A549 (cell line): ENCODE measurements at places on chromosomes 3 and 15. TPM values are rescaled to one million over a fixed set of nuclear protein-coding genes. Genes with fewer than 3 reads are reported as not detected.

- peak; percentile 53 for DNase-seq
Observed at GRCh38 chr15:35308802-35309201, 223.7 kb upstream of the NANOGP8 start.

GRCh38 chr15:80567721-80568157 is 127.4 kb upstream of the ABHD17C start:
- DNase-seq = peak; percentile 84

DNA sequence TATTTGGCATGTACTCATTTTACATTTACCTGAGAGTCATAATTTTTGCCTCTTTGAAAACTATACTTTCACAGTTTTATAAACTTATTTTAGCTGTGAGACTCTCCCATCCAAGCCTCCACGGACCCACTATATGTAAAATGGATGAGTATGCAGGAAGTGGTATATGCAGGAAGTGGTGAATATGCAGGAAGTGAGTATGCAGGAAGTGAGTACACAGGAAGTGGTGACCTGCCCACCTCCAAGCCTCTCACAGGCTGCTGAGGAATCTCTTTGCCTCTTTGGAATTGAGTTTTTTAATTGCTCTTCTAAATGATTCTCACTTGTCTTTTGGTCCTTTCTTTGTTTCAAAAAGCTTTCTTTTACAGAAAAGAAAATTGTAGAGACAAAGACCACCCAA is 85.2 kb downstream of the KBTBD8 start:
- no peak for DNase-seq

- DNase-seq = no peak
Observed at GRCh38 chr3:18531662-18532061, 106.5 kb upstream of the SATB1 start.

GRCh38 chr3:122776675-122777468 is 16.8 kb downstream of the HSPBAP1 start:
- no peak for DNase-seq

GRCh38 chr3:76942101-76942500 is 97.8 kb upstream of the ROBO2 start:
- DNase-seq = no peak

DNA sequence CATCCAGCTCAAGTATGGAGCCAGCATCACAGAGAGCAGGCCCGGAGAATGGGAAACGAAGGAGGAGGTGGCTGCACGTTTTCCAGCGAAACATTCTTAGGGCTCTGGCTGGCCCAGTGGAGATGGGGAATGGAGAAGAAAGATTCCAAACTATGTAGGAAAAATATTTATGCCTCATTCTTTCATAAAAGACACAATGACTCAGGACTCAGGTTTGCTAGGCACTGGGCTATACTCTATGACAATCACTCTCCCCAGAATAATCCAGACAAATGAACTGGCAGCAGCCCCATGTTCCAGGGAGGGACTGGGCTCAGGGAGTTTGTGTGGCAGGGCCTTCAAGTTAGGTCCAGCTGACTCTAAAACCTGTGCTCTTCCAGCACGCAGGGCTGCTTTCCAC is 110.8 kb upstream of the RAD18 start:
- no peak for DNase-seq

DNA sequence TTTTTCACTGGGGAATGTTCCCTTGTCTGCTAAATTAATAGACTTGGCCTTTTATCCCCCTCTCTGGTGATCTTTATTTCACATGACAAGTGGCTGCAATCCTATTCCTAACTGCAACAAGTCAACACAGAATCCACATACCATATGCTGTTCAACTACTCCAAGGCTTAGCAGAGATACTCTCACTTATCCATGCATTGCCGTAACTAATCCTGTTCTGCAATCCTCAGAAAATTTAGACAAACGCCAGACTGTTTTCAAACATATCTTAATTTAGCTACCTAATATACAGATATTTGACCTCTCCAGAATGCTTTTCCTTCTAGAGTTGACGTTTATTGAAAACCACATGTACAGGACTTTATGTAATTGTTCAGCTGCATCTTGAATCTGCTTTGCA is 37.9 kb downstream of the EID1 start:
- DNase-seq = no peak

DNA sequence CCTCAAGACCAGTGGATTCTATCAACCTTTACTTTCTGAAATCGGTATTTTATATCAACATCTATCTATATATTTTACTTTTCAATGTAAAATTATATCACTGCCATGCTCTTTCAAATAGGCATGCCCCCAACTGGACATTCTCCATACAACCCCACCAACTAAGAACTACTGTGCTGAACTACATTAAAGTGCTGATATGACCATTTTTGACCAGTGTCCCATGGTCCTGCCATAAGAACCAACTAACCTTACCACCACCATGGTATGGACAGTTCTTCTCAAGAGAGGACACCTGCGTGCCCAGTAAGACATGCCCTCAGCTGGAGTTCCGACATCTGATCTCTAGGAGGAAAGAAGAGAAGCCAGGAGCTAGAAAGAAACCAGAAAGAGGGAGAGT is 15.6 kb downstream of the POMGNT2 start:
- no peak for DNase-seq

- DNase-seq = no peak
Observed at GRCh38 chr15:80852676-80853075, 73.5 kb downstream of the CEMIP start.

DNA sequence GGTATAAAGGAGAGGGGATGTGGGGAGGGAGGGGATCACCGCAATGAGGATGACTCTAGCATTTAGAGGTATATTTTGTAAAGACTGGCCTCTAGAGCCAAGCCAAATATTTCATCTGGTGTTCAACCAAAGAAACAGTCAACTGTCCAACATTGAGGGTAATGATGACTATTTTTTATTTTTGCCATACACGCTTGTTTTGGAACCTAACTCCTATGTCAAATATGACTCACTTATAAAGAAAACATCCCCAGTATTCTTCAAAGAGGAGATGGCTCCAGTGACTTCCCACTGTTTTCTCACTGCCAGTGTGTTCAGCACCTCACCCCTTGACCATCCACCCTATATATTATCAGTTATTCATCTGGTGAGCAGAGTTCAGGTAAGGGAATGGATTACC is 77.3 kb downstream of the WNT5A start:
- no peak for DNase-seq

GRCh38 chr15:35330916-35331315 is 215.0 kb downstream of the DPH6 start:
- DNase-seq = no peak

DNA sequence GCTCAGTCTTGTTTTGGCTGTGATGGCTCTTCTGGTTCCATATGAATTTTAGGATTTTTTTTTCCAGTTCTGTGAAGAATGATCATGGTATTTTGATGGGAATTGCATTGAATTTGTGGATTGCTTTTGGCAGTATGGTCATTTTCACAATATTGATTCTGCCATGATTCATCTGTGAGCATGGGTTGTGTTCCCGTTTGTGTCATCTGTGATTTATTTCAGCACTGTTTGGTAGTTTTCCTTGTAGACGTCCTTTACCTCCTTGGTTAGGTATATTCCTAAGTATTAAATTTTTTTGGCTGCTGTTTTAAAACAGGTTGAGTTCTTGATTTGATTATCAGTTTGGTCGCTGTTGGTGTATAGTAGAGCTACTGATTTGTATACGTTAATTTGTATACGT is 18.5 kb downstream of the TCF12 start:
- no peak for DNase-seq

DNA sequence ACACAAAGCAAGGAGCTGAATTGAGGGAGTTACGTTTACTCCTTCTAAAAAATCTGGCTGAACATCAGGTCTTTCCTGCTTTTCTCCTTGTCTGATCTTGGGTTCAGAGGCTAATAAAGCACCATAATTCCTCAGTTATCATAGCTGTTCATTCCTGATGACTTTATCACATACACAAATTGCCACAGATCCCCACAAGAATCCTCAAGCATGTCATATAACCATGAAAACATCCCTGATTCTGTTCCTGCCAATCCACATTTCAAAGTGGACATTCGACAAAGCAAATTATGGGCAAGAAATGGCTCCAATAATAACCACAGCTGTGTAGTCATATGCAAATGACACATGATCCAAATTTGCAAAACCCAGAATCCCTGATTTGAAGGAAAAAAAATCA is 321.3 kb downstream of the MEX3B start:
- DNase-seq = no peak

- peak; percentile 86 for DNase-seq
Observed at GRCh38 chr3:149224736-149225594, 3.3 kb upstream of the CP start.

DNA sequence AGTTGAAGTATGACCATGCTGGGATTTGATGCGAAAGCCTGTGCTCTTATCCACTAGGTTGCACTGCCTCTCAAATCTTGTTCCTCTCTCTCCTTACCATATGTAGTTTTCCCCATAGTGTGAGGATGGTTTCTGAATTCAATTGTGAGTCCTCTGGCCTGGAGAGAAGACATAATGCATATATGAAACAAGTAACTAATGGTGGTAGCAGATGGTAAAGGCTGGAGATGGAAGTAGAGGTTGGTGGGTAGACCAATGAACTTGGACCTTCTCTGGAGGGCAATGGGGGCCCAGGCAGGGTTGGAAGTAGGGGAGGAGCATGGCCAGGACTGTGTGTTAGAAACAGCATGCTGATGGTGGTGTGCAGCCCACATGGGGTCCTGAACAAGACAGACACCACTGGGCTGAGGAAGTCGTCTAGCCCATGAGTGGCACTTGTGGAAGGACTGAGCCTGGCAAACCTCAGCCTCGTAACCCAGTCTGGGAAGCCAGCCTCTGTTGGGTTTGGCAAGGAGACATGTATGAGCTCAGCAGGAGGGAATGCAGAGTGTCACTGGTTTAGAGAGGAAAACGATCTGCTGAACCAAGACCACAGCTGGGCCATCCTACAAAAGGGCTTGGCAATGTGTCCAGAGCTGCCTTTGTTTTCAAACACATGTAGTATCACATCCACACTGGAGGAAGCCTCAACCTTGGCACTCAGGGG is 18.5 kb upstream of the LMCD1 start:
- DNase-seq = no peak

DNA sequence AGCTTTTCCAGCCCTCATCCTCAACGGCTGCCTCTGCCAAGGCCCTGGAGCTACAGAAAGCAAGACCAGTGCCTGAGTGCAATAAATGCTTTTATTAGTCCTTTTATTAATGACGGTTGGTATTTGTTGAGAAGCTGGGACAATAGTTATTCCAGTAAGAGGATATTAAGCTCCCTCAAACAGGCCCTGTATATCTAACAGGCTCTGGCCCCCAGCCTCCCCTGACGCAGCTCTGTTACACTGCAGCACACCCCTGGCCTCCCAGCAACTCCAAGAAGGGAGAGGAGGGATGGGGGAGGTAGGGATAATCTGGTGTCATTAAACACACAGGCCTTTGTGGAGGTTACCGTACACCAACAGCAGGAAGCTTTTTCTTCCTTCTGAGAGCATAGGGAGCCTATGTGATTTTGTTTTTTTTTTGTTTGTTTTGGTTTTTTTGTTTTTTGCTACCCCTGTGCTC is 30.8 kb upstream of the MAGEF1 start:
- no peak for DNase-seq

DNA sequence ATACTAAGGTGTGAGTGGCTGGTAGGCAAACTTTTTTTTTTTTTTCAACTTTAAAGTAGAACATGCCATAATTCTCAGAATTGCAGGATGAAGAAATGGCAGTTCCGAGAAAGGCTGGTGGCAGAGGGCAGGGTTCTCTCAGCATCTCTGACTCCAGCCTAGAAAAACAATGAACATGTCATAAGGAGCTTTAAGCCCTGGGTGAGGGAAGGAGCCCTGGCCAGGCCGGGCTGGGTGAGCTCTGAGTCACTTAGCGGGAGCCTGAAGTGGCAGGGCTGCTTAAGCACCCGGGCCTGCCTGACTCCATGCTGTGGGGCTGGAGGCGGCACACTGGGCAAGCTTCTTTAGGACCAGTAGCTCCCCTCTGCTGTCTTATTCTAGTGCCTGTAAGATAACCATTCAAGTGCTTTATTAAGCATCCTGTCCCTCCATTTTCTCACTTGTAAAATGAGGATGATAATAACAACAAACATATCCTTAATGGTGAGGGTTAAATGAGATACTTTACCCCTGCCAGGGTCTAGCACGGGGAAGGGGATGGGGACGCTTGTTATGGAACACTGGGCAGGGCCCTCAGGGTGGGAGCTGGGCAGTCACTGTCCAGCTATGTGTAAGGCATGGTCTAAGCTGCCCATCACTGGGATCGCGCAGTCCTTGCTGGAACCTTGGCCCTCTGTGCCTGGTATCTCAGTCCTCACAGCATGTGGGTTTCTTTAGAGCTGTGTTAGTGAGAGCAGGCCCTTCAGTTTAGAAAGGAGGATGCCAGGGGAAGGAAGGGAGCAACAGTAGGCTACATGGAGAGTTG is 18.4 kb downstream of the SMAD6 start:
- peak; percentile 44 for DNase-seq

DNA sequence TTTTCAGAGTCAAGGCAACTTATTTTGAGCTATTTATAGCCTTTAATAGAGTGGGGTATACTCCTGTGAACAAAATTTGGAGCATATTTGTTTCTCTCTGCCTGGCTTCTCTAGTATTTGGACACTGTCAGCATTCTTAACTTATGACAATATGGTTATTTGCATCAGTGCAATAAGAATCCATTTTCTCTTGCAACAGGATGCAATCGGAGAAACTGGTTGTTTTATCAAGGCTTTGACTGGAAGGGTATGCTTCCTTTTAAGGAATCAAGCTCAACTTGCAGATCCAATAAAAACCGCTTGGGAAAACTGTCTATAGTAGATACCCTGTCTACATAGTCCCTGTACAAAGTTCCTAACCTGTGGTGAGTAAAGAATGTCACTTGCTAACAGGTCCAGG is 106.7 kb downstream of the DPH6 start:
- no peak for DNase-seq

- no peak for DNase-seq
Observed at GRCh38 chr15:66882251-66883020, 180.4 kb downstream of the SMAD6 start.

TMEM89 gene
- 0.21 TPM in 1 of 3 replicates, not detected in the others for polyA plus RNA-seq

GOLGA8R gene
- polyA plus RNA-seq = 0.49 to 0.56 TPM (median 0.50 TPM) in 3 replicates

STAB1 gene
- polyA plus RNA-seq = 0.04 to 0.07 TPM in 2 of 3 replicates, not detected in the other

SLC2A2 gene
- not detected in 3 replicates for polyA plus RNA-seq

SLC9C1 gene
- not detected in 3 replicates for polyA plus RNA-seq

PRRT3 gene
- 1.1 to 1.3 TPM (median 1.1 TPM) in 3 replicates for polyA plus RNA-seq

ARRDC4 gene
- 0.15 to 0.20 TPM (median 0.19 TPM) in 3 replicates for polyA plus RNA-seq

TMC3 gene
- polyA plus RNA-seq = not detected in 3 replicates

SLC15A2 gene
- polyA plus RNA-seq = 0.09 to 0.42 TPM (median 0.18 TPM) in 3 replicates

ALDH1A3 gene
- polyA plus RNA-seq = 11.5 to 13.9 TPM (median 12.2 TPM) in 3 replicates

RBPMS2 gene
- 7.8 to 8.7 TPM (median 8.7 TPM) in 3 replicates for polyA plus RNA-seq

ZNF774 gene
- polyA plus RNA-seq = 0.94 to 1.3 TPM (median 1.2 TPM) in 3 replicates

CLSTN2 gene
- 0.03 to 0.05 TPM (median 0.04 TPM) in 3 replicates for polyA plus RNA-seq

TRIM42 gene
- polyA plus RNA-seq = not detected in 3 replicates

ALDH1A2 gene
- 0.22 to 0.35 TPM (median 0.25 TPM) in 3 replicates for polyA plus RNA-seq
